ENCODE measurements at places on chromosomes 2 and 18.

GRCh38 chr2:443741-444140, 155.8 kb upstream of the ALKAL2 start:
- no peak for DNase-seq

DNA sequence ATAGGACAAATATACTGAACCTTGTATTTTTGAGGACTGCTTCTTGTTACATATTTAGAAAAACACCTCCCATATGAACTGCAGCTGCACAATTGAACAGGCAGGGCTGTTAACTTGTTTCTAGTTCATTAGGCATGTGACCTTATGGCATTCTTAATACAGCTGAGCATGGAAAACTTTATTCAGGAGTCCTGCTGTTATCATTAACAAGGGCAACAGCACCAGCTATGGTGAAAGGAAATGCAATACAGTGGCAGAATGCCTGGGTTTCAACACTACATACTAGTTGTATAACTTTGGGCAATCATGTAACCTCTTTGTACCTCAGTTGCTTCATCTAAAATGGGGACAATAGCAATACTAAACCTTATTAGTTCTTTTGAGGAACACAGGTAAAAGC, 71.8 kb downstream of the GDF7 start:
- DNase-seq = no peak

DNA sequence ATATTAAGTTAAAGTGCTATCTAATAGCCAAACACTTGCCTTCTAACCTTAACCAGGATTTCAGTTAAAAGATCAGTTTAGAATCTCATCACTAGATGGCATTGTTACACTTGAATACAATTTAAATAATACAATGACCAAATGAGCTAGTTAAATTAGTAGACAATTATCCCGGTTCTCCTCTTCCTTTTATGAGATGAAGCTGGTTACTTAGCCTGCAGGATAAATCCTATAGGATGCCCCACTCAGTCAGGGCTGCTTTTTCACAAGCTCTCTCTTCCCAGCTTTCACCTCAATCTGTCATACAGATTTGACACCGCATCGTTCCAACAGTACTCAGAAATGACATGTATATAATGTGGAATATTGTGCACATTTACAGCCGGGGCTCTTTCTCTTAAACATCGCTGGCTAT, 678.8 kb downstream of the KCNJ3 start:
- DNase-seq = no peak

GRCh38 chr2:27581417-27582128, 1.3 kb upstream of the ZNF512 start:
- no peak for DNase-seq

DNA sequence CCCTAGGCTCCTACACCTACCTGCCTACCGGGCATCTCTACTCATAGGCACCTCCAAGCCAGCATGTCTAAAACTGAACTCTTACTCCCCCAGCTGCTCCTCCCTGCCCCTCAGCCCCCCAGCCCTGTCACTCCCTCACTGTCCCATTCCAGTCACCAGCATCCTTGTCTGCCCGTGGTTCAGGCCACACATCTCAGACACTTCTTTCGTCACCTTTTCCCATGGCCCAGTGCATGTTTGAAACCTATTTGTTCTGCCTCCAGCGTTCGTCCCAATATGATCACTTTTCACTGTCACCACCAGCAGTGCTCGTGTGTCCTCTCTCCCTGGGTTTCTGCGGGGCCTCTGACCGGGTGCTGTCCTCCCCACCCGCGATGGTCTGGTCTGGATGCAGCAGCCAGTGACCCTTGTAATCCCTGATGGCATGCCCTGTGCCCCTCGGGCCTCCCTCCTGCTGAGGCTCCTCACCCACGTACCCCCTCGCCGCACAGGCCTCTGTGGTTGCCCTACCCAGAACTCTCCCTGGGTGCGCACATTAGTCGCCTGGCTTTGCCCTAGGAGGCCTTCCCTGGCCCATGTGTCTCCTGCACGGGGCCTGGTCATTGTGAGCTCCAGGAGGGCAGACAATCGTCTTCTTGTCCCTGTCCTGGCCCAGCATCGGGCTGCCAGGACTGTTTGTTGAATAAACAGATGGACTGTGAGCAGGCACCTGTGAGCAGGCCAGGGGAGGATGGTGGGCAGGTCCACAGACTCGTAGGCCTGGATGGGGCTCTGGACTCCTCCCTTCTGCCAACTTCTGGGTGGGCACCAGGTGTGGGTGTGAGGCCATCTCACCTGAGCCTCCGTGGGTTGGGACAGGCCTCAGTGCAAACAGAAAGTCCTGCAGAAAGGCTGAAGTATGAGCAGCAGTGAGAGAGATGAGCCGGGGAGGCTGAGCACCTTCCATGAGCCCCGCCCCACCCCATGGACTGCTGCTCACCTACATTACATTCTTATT, 15.5 kb downstream of the LDLRAD4 start:
- DNase-seq = no peak

Measured in stimulated activated CD4-positive, alpha-beta T cell treated with anti-CD3 and anti-CD28 coated beads, Interleukin-4, amount 100 ng/mL, for 1 hour (primary cell).